Dermis microvascular lymphatic vessel endothelial cell (primary cell): ENCODE measurements at places on chromosomes 3 and 15. TPM values are rescaled to one million over a fixed set of nuclear protein-coding genes. Genes with fewer than 3 reads are reported as not detected.

Gene C3orf52
- 8.1 and 10.0 TPM in 2 replicates for total RNA-seq

Gene SPATA12
- 0.25 and 0.39 TPM in 2 replicates for total RNA-seq

Gene SNTN
- not detected in 2 replicates for total RNA-seq

Gene CAMK2N2
- total RNA-seq = not detected in 2 replicates

Gene EXD1
- under 0.01 TPM in 1 of 2 replicates, not detected in the other for total RNA-seq

Gene ARPIN
- 10.7 and 11.4 TPM in 2 replicates for total RNA-seq

Gene SLC9C1
- under 0.01 and 0.13 TPM in 2 replicates for total RNA-seq

Gene SLC28A2
- total RNA-seq = not detected in 2 replicates
